Activated CD4-positive, alpha-beta memory T cell treated with anti-CD3 and anti-CD28 coated beads for 36 hours (primary cell): ENCODE measurements at places on chromosomes 4 and X.

DNA sequence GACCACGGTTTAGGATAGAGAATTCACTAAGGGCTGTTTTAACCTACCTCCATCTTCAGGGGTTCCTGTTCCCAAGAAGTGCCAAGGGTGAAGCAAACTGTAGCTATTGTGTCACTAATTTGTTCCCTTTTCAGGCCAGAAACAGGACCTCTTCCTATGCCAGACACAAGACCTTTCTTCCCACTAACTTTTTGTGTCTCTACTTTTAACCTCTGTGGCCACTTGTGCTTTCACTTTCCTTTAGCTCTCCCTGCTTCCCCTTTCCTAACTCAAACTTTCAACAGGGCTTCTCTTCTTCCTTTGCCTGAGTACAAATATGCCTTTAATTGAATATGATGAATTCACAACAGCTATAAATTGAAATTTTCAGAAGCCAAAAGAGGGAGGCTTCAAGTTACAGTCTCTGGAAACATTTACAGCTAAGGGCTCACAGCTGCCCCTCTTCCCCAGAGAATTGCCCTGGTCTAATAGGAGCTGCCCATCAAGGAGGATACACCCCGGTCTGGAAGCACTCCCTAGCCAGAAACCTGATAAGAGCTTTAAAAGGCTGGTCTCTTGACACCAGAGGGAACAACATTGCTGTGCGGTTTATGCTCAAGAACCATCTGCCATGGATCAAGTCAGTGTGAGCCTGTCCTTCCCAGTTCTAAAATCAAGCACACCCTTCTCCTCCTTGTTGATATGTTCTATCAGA, 61.7 kb upstream of the PLS3 start:
- no peak for DNase-seq

GRCh38 chr4:184937745-184938144, 80.5 kb upstream of the HELT start:
- DNase-seq: no peak

DNA sequence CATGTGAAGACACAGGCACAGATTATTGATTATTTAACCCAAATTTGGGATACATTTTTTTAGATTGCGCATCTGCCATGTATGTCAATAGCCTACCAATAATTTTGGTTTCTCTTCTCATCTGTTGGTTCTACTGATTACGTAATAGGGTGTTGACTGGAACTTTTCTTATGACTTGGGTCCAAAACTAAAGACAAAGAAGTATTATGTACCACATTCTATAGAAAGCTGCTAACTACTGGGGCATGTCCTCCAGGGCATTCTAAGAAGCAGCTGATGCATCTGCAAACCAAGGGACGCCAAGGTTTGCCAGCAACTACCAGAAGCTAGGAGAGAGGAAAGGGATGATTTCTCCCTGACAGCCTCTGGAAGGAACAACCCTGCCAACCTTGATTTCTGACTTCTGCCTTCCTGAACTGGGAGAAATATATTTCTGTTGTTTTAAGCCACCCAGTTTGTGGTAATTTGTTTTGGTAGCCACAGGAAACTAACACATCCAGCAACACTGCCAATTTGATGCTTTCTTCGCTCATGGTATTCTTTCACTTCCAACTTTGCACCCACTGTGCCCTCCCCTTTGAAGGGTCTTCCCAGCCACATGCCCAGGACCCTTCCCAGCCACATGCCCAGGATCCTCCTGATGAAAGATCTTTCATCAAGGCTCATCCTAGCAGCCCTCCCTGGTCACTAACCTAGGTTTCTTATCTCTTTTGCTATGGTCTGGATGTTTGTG, 15.9 kb upstream of the TLR1 start:
- no peak for DNase-seq

GRCh38 chr4:143616771-143617170, 83.7 kb downstream of the FREM3 start:
- peak; percentile 37 for DNase-seq

- DNase-seq: no peak
Measured at GRCh38 chrX:850471-850916, 219.9 kb downstream of the SHOX start.

- DNase-seq: no peak
Measured at GRCh38 chr4:3788366-3788660, 22.1 kb downstream of the ADRA2C start.

DNA sequence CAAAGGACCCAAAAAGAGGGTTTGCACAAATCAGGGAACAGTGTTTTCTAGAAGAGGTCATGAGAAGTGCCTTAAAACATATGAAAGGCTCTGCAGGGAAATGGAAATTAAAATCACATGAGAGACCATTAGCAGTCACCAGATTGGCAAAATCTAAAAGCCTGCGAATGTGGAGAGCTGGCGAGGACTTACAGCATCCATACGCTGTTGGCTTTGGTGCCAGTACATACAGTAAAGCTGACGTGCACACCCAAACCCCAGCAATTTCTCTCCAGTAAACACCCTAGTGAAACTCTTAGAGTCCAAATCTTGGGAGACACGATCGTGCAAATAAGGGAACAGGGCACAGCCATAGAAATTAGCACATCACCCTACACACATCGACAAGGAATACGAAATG, 25.4 kb upstream of the PPP2R2C start:
- DNase-seq: no peak

DNA sequence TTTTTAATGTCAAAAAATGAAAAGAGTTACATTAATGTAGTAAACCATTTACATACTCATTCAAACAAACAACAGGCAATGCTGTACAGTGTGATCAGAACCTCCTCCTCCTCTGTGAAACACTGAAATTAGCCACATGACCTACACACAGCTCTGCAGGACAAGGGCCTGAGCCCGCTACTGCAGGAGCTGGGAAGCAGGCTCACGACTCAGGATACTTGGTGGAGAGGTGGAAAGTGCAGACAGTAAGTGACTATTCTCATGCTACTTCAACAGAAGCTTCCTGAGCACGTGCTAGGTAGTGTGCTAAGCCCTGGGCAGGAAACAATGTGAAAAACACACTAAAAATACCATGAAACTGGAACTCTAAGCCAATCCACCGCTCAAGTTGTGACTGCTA, 56.8 kb downstream of the TAPT1 start:
- no peak for DNase-seq

DNA sequence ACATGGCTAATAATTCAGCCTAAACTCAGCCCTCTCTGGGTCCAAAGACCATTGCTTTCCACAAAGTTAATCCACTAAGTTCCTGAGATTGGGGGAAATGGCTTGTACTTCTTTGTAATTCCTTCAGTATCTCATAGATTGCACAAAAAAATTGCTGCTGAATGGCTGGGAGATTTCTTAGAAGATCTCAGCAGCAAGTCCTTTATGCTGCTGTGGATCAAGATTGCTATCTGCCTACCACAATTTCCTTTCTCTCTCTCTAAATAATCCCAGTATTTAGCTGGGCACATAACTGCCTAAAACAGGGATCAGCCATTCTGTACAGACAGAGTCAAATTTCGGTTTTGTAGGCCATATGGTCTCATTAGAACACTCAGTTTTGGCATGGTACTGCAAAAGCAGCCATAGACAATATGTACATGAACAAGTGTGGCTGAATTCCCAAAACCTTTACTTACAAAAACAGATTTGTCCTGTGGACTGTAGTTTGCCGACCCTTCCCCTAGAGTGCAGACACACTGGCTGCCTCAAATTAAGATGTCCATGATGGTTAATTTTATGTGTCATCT, 18.5 kb upstream of the HOPX start:
- DNase-seq: no peak

DNA sequence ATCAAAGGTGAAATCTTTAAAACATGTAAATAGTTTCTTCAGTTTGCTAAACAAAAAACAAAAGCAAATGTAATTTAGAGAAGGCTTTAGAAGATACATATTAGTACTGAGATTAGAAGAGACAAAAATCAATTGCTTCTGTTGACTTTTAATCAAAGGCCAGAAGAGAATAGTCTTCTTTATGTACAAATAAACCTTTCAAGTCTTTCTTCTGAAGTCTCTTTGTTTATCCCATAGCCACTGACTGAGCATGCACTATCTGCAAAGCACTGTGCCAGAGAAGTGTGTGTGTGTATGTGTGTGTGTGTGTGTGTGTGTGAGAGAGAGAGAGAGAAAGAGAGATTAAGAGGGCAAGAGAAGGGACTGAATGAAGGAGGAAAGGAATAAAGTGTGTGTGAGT, 198.4 kb downstream of the GLUD2 start:
- DNase-seq: no peak

GRCh38 chrX:40155589-40156469, 58.1 kb upstream of the BCOR start:
- DNase-seq: peak; percentile 20

GRCh38 chrX:2705046-2705832, 14.1 kb downstream of the CD99 start:
- DNase-seq: peak; percentile 43

DNA sequence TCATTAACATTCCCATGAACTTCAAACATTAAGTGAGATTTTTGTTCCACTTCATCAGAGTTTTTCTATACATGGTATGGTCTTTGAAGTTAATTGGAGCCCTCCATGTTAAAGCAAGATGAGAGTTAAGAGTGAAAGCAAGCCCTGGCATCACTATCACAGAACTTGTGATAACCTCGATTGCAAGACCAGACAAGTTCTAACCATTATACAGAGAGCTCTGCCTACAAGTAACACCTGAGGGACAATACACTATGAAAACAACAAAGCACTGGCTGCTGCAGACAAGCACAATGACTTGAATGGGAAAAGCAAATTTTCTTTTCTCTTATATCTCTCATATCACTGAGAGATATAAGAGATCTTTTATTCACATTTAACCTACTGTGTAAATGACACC, 126.6 kb upstream of the GYPA start:
- DNase-seq: no peak
